ENCODE measurements at places on chromosomes 2 and 18.
A peak's percentile ranks its signal among the peaks of the same experiment; 100 is the strongest.

- no peak for DNase-seq
Measured at GRCh38 chr2:157837851-157838441, 38.2 kb downstream of the ACVR1 start.

GRCh38 chr2:58992062-58992706 lies 751.1 kb upstream of the FANCL start:
- no peak for DNase-seq

- no peak for DNase-seq
Measured at GRCh38 chr2:25105336-25106085, 62.9 kb downstream of the POMC start.

DNA sequence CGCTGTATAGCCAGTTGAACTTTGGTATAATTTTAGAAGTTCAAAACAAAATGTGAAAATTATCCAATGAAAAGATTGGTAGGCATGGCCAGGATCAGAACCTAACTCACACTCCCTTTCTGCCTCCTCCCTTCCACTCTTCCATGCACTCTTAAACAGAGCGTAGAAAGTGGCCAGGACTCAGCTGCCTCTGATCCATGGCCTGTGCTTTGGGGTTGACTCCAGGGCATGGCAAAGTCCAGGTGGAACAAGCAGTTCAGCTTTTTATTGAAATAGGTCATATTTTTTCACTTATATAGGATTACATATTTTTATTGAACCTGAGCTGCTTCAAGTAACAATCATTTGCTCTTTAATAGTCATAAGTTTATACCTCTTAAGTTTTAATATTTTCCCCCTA lies 26.2 kb downstream of the INPP1 start:
- DNase-seq = no peak

DNA sequence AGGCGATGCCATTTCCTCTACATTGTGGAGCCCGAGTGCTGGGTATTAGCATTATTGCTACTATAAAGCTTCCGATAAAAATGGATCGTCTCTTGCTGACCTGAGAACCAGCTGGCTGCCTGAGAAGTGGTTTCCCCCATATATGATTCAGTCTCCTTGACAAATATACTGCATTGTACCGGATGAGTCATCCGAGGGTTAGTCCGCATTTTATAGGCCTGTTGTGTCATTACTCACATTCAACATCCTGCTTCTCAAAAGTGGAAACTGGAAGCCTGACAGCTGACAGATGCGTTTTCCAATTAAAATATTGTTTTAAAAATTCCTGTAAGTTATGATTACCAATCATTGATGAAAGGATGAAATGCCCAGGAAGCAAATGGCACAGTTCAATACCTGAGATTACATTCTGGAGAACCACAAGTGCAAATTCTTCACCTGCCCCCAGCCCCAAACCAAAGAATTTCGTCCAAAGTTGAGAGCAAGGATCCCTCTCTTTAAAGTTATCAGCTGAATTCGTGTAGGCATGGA lies 65.7 kb downstream of the SPRED2 start:
- DNase-seq = no peak

GRCh38 chr2:217872319-217872718 lies 130.5 kb downstream of the TNS1 start:
- no peak for DNase-seq

DNA sequence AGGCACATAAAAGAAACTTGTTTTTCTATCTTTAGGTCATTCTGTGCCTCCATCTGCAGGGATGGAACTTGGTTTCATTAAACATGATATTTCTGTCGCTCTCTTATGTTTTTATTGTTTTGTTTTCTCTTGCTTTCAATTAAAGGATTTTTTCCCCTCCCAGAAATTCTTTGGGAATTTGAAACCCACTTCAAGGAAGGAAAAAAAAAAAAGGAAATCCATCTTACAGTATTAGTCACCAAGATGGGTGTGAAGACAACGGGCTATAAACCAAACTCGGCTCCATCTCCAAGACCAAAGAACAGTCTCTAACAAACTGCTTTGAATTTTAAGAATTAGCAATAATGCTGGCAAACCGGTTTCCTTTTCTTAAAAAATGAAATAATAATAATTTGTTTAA lies 244.1 kb downstream of the BCL11A start:
- DNase-seq = no peak

DNA sequence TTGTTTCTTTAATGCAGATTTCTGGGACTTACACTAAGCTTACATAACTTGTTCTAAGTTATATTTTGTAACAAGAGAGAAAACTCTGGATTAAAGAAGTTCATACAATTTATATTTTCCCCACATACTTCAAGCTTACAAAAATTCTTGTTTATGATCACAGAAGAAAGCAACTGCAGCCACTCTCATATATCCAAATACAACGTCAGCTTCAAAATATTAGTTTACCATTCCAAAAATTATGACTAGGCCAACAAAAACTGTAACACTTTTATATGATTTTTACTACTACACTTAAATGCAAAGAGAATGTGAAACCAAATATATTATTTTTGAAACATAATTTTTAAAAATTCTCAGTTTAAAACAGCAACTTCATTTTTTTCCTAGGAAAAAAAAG lies 30.9 kb downstream of the LPIN2 start:
- no peak for DNase-seq

GRCh38 chr2:111975053-111975552 lies 76.7 kb downstream of the MERTK start:
- peak; percentile 85 for DNase-seq

DNA sequence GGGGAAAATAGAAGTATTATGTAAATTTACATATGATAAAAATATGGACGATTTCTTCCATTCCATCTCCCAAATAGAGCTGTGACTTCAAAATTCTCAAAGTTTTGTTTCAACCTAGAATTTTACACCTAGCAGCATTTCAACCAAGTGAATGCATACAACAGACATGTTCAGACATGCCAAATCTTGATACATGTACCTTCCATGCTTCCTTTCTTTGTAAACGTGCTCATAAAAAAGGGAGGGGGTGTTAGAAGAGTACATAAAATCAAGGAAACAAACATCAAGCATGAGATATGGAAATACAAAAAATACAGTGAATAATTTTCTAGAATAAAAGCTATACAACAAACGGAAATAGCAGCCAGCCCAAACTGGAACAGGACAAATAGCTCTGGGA lies 974.2 kb downstream of the ERBB4 start:
- DNase-seq = no peak

DNA sequence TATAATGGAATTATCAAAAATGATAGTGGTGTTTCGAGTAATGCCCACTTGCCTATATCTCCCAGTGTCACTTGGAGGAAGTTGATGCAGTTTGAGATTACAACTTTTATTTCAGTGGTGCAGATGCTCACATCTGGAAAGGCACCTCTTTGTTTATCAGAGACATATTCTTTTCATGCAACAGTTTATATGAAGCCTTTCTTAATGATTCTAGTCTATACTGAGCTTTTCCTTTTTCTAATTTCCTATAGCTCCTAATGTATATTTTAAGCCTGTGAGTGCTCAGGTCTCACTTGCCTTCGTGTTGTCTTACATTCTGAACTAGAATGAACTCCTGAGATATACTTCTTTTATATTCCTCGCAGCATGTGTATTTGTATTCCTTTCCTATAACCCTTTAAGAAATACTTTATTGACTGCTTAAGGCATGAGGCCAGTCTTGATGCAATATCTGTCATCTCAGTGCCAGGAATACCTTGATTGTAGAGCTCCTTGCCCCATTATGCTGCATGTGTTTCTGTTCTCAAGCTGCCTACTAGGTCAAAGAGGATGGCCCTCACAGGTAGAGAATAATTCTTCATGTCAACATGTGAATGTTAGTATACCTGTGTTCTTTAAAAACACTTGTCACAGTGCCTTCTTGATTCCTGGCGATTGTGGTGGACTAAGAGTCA lies 52.6 kb downstream of the VRK2 start:
- DNase-seq = no peak

- no peak for DNase-seq
Measured at GRCh38 chr18:32257084-32257785, 67.4 kb downstream of the MEP1B start.

- no peak for DNase-seq
Measured at GRCh38 chr2:199589306-199589705, 131.6 kb upstream of the SATB2 start.

DNA sequence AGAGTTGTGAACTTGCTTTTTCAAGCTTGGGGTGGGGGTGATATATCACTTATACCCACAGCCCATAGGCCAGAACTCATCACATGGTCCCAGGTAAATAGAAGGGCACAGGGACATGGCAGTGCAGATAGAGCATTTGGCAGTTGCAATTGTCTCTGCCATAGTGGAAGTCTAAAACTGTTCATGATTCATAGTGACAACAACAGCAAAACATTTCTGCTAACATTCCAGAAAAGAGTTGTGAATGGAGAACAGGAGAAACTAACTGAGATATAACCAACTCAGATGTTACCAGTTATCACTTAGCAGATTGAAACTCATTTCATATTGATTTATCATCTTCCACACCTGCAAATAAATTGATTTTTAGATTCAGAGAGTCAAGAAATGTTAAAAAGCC lies 278.6 kb upstream of the KYNU start:
- DNase-seq = no peak

DNA sequence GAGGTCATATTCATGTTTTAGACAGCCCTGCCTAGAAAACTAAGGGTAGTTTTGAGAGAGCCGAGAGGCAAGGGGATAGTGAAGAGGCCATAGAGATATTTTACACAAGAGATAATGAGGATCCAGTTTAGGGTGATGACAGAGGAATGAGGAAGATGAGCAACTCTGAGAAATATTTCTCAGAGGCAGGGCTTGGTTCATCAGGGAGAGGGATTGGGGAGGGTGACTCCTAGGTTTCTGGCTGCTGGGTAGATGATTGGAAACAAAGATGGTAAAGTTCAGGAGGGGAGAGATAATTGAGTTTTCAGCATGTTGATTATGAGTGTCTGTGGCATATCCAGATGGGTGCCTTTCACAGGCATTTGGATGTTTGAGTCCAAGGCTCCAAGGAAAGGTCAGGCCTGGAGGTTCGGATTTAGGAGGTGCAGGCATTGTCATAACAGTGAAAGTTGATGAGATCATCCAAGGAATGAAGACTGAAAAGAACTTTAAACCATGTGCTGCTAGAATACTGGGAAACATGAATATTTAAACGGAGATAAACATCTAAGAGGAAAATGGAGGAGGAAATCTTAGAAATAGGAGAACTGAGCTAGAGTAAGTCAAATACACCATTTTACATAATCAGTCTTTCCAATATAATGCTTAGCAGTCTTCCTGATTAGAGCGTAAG lies 7.4 kb downstream of the MYL12B start:
- no peak for DNase-seq

- no peak for DNase-seq
Measured at GRCh38 chr2:217433522-217433921, 569.3 kb downstream of the TNS1 start.

GRCh38 chr2:50840341-50841124 lies 191.4 kb downstream of the NRXN1 start:
- DNase-seq = no peak

DNA sequence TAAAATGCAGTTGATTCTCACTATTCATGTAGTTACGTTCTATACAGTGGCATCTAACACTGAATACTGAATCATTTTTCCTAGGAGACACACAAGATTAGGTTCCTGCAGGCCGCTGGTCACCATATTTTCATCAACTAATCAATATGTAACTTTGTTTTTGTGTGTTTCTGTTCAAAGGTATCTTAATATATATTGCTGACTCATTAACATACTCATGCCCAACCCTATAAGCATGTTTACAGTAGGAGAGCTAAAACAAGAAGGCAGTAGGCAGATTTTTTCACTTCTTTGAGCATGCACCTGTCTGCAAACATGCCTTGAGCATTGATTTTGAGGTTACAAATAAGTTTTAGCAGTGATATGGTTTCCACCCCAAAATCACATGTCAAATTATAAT lies 30.3 kb upstream of the CNGA3 start:
- no peak for DNase-seq

- no peak for DNase-seq
Measured at GRCh38 chr2:23628926-23629771, 244.2 kb downstream of the KLHL29 start.

- no peak for DNase-seq
Measured at GRCh38 chr2:239025951-239026461, 178.1 kb downstream of the TWIST2 start.

DNA sequence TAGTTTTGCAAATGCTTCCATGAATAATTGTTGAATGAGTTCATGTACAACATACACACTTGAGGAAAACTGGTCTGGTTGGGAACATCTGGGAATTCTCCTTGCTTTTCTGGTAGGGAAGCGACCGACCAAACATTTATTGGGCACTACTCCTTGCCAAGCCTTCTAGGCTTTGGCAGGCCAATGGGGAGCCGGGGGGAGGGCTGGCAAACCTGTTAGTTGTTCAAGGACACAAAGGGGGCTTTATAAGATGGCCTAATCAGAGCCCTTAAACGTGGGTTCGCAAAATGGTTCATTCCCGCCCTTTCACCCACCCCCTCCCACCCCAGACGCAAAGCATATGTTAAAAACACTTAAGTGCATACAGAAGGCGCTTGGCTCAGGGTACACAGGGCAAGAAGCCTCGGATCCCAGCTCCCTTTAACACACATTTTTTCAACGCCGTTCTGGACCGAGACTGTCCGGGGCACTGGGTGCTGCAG lies 844 bp upstream of the VSNL1 start:
- DNase-seq = no peak

- no peak for DNase-seq
Measured at GRCh38 chr2:168490946-168491605, 35.0 kb downstream of the CERS6 start.

GRCh38 chr2:20035955-20036666 lies 15.3 kb downstream of the LAPTM4A start:
- no peak for DNase-seq

- DNase-seq = no peak
Measured at GRCh38 chr2:11390399-11390658, 45.9 kb upstream of the ROCK2 start.

DNA sequence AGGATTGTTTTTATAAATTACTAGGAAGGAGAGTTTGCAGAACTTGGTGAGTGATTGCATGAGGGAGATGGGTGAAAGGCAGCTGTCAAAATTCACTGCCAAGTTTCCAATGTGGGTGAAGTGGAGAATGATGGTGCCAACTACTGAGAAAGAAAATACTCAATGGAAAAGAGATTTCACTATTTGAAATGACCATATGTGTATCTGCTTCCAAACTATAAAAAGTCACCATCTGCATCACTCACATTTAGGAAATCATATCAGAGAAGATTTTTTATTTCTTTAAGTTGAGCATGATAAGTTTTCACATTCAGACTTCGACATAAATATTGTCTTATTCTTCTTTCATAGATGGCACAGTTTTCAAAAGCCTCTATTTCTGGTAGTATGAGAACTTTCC lies 570.0 kb upstream of the DSEL start:
- DNase-seq = no peak

DNA sequence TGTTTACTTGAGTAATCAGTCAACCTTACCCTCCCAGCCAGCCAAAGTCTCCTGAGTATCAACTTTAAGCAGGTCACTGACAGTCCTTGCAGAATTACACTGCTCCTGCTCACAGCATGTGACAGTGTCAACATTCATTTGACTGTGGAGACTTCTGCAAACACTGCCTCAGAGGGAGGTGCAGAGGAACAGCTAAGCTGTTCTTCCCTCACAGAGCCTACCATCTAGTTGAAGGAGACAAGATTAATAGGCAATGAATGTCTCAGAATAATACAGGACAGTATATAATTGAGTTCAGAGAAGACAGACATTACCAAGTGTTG lies 11.9 kb downstream of the SLC14A2 start:
- no peak for DNase-seq

Measured in vagina (tissue), 2 donors.